Tibial nerve (tissue), 4 donors: ENCODE measurements at places on chromosomes 12 and 14.

GRCh38 chr14:56417173-56417572 lies 162.4 kb upstream of the TMEM260 start:
- DNase-seq, result no peak

DNA sequence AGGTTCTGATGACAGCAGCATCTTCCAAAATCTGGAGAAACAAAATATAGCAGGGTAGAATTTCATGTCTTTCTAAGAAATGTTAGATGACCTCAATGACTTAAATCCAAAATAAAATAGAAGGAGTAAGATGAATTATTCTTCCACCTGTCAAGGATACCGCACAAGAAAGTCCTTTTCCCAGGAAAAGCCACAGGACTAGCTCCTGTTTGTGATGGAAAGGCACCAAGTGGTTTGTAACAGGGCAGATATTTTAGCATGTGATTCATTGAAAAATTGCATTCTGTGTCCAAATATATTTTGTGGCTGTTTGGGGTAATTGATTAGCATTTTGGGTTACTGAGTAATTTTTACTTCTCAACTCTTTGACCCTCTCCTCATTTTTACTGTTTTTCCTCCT lies 2.7 kb downstream of the CD163L1 start:
- no peak for DNase-seq

- DNase-seq, result no peak
These were observed 189.5 kb upstream of the PLEKHG7 start for GRCh38 chr12:92513231-92513730.

- DNase-seq, result no peak
These were observed 3.7 kb downstream of the SUSD6 start for GRCh38 chr14:69615121-69615495.

DNA sequence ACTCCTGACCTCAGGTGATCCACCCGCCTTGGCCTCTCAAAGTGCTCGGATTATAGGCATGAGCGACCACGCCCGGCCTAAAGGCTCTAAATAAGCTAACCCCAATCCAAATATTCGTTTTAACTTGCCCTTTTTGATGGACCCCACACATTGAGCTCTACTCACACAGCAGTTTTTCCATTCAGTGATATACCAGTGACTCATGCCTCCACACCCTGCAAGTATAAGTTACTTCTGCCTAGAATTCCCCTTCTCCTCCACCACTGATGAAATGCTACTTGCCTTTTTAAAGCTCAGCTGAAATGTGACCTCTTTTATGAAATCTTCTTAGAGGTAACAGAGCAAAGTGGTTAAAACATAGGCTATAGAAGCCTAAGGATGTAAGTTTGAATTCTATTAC lies 68.8 kb downstream of the EXOC5 start:
- no peak for DNase-seq

- DNase-seq, result no peak
These were observed 1.4 kb upstream of the CNOT2 start for GRCh38 chr12:70241845-70242244.
